ENCODE measurements at places on chromosomes 6 and 20.

GRCh38 chr6:77424761-77425160 lies 38.5 kb downstream of the HTR1B start:
- no peak for DNase-seq

GRCh38 chr20:59122566-59122919 lies 41.1 kb upstream of the ZNF831 start:
- DNase-seq: no peak

GRCh38 chr6:161233986-161234661 lies 39.7 kb downstream of the AGPAT4 start:
- no peak for DNase-seq

GRCh38 chr20:54027704-54028103 lies 42.7 kb downstream of the BCAS1 start:
- DNase-seq: no peak

GRCh38 chr6:41713159-41713649 lies 22.2 kb downstream of the TFEB start:
- no peak for DNase-seq

GRCh38 chr6:35046103-35046502 lies 95.0 kb downstream of the TCP11 start:
- DNase-seq: no peak

DNA sequence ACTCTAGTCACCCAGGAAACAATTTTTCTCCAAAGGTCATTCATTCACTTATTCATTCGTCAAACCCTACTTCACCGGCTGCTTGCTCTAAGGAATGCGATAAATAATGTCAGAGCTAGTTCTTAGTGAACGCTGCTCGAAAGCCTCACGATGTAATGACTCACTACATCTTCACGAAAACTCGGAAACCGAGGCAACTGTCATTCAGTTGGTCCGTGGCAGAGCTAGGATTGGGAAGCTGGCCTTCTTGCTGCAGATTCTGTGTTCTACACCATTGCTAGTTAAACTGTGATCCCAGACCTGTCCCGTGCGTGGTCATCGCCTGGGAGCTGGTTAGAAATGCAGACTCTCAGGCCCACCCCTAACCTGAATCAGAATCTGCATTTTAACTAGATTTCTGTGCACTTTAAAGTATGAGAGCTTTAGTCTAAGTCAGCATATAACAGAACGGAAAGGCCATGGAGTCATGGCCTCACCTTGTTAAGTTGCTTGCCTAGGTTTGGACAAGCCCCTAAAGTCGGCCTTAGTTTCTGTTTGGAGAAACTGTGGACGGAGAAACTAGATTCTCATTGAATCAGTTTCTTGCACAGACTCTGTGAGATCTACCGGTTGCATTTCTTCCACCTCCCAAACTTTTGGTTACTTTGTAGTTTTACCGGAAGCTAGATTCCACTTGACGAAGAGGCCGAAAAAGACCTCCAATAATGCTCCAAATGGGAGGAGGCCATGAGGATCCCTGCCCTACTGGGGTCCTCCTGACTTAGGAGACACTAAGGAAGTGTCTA lies 651 bp upstream of the CCND3 start:
- DNase-seq: no peak

DNA sequence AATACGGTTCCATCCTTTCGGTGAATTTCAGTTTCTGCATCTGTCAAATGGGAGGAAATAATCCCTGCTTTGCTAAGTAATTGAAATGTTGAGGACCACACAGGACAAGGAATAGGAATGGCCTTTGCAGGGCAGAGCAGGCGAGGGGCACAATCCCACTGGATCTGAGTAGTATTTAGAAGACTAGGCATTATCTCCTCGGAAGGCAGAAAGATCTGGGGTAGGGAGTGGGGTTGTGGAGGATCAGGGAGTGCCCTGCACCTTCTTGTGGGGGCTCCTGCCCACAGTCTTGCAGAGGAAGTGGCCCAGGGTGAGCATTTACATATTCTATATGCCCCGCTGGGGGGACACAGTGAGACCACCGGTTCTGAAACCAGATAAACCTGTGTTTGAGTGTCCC lies 87.1 kb upstream of the SIRPA start:
- DNase-seq: peak; percentile 3

- DNase-seq: no peak
Observed at GRCh38 chr6:107770541-107770940, 53.6 kb downstream of the SCML4 start.

GRCh38 chr20:57650756-57651483 lies 30.7 kb upstream of the ZBP1 start:
- peak; percentile 16 for DNase-seq

- DNase-seq: no peak
Observed at GRCh38 chr20:33407796-33408195, 6.5 kb upstream of the CDK5RAP1 start.

- no peak for DNase-seq
Observed at GRCh38 chr6:135572051-135572450, 74.5 kb upstream of the AHI1 start.

DNA sequence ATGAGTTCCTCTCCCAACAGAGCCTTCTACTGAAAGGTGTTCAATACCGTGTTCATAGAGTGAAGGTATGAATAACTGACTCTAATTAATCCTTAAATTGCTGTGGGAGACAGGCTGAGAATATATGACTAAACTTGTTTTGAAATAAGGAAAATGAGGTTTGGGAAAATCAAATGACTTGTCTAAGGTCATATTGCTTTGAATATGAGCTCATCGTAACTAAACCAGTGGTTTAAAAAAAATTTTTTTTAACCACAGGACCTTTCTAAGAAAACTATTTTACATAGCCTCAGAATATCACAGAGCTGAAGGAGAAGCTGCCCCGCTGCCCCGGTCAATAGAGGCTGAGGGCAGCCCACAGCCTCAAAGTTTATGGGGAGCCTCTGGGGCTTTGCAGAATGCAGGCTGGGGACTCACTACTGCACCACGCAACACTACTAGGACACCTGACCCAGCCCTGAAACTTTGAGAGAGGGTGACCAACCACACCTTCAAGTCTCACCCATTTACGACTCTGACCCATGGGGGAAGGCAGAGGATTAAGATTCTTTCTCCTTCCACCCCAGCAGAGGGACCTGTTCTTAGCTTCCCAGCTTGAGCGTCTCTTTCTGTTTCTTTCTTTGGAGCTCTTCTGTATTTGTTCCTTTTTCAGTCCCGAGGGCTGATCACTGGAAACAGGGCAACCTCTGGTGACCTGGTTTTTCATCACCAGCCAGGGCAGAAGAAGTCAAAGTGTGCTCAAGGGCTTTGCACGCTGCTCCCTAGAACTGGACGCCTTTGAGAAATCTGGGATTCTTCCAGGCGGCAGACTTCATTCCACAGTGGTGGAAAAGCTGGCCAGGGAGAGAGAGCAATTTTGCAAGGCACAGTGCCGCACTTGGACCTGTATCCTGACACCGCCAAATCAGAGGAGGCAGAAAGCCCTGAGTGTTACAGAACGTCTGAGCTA lies 220.2 kb downstream of the ATXN1 start:
- DNase-seq: no peak

DNA sequence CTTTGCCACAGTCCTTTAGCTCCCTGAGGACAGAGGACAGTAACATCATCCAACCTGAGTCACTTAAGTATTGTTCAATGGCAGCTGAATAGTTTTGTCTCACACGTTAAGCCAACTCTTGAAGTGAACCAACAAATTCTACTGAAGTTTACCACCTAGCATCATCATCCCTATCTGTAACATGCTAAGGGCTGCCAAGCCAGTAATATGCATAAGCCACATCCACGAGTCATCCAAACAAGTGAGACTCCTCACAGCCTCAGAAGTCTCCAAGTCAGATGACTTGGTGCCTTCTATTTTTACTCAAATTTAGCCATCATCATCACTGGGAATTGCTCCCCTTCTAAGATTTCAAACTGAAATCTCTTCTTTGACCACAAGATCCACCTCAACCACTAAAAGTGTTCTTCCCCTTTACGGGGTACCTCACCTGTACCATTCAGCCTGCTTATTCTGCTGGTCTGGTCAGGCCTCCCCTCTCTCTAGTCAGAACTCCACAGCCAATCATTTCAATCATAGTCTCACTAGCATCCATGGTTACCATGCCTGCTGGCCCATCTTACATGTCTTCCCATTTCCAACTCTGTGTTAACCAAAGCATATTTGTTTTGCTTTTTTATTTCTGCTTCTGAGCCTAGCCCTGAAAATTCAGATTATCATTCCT lies 73.7 kb downstream of the DTNBP1 start:
- DNase-seq: no peak

DNA sequence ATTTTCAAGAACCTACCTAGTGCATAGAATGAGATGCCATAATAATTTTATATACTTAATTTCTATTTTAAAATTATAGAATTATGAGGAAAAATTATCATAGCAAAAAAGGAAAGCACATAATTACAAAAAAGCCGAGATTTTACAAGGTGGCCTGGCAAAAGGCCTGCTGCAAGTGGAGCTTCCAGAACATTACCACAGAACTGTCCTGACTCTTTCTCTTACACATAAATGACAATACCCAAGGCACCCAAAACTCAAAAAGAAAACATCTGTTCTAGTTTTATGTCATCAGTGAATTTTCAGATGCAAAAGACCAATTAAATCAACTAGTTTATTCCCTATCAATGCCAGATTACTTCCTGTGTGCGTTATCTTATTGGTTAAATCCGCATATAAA lies 74.2 kb downstream of the FILIP1 start:
- DNase-seq: no peak

- DNase-seq: no peak
Observed at GRCh38 chr20:61205769-61206168, 46.3 kb upstream of the CDH4 start.
